ENCODE measurements at places on chromosomes 12 and 14. TPM values are rescaled to one million over a fixed set of nuclear protein-coding genes. Genes with fewer than 3 reads are reported as not detected.

DNA sequence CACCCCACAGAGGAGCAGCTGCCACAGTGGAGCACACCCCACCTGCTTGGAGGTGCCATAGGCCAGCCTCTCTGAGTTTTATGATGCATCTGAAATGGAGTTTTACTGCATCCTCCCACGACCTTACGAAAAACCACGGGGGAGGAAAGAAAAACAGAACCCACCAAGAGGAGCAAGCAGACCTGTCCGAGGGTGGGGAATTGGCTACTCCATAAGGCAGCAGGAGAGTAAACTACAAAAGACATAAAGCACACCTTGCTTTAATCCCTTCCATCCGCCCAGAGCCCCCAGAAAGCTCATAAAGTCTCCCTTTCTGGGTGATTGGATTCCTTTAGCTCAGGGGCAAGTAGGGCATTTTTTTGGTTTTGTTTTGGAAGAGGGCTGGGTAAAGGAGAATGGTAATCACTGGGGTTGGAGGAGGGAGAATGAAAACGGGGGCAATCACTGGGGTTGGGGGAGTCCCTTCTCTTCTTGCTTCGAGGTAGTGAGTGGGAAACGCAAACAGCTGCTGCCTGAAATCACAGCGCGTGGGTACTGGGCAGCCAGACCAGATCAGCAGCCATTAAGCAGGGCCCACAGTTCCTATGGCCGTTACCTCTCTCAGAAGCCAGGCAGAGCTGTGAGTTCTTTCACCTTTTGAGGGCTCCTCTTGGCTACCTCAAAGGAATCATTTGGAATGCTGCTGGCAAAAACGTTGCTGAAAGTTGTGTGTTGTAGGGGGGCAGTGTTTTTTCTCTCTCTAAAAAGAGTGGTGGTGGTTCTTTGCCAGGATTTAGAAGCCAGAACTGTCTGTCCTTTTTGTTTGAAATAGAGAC, 433.6 kb downstream of the ZFP36L1 start:
- no peak overlapping the region for H3K4me3 ChIP-seq
- H3K4me1 ChIP-seq, result peaks cover 7% of the 10 kb centered on the region
- H3K36me3 ChIP-seq, result no peaks in the 10 kb centered on the region
- no peak for DNase-seq
- no peaks in the 10 kb centered on the region for H3K27me3 ChIP-seq
- peak overlapping the region; percentile 67 for H3K27ac ChIP-seq

TSPAN11 gene
- total RNA-seq, result 8.2 TPM

- H3K4me3 ChIP-seq, result no peak within 1 kb of the TSS
- no peak within 1 kb of the TSS for H3K27ac ChIP-seq
Measured at GRCh38 chr12:51887476-51888315, at the start of gene ANKRD33. Gene ANKRD33 (plus strand): TSS chr12:51888103. CDS start chr12:51888187, 84 bp downstream.

- H3K4me1 ChIP-seq, result no peaks in the 10 kb centered on the region
- H3K27me3 ChIP-seq, result no peaks in the 10 kb centered on the region
- no peak overlapping the region for H3K4me3 ChIP-seq
- no peak for DNase-seq
Measured at GRCh38 chr12:15732341-15733061, 56.7 kb downstream of the EPS8 start.

DNA sequence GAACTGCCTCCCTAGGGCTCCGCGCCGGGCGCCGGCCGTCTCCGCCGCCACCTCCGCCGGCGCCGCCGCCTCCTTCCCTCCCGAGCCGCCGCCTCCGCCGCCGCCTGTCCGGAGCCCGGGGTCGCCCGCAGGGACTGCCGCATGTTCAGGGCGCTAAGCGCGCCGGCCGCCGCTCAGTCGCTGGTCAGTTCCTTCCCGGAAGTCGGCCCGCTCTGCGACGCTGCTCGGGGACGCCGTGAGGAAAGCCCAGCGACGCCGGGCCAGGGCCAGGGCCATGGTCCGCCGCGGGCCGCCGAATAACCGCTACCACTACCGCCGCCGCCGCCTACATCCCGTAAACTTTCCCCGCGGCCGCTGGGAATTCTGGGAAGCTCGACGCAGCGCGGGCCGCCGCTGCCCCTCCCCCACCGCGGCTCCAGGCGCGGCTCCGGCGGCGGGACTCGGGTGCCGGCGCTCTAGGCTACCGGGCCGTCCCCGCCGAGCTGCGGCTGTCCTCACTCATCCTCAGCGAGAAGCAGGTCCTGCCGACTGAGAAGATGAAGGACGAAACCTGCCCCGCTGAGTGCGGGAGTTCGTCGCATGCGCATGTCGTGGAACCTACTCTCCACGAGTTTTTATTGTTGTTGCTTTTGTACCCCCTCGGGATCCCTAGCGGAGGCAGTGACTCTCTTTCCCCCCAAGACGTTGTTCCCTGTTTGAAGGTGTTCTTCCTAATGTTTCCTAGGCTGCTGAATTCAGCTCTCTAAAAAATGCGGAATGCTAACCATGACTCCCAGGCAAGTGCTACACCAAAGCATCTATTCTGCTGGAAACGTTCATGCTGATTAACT, at the start of gene SAV1:
SAV1 (minus strand) TSS at position 311 of the 830 bp plus-strand sequence. CDS start 339 bp downstream, outside the sequence.
- H3K4me3 ChIP-seq, result peak within 1 kb of the TSS; percentile 87
- H3K36me3 ChIP-seq, result no peaks in the 10 kb centered on the region
- H3K4me1 ChIP-seq, result no peaks in the 10 kb centered on the region
- H3K27me3 ChIP-seq, result no peaks in the 10 kb centered on the region
- peak; percentile 82 for DNase-seq

IL22 gene
- not detected for total RNA-seq

DNA sequence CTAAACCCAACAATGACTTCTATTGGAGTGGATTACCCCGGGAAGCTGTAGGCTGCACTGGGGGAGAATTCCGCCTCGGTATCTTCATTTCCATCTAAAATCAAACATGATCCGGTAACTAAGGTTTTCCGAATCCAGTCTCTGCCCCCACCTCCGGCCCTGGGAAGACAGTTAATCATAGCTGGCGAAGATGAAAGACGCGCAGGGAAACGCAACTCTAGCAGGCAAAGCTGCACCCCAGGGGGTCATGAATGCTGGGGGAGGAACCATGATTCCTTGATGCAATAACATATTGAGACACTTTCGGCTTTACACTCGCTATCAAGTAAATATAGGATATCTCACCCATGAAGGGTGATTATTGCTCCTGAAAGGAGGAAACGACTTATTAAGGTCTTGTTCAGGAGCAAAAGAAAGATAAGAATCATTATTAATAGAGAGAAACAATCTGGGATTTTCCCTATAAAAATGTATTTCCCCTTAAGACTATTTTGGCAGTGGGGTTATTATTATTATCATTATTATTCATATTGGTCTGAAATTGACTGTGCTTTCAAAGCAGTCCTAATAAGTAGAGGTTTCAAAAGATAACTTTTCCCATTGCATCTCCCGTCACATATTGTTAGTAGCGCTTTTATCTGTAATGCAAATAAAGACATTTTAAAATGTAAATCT, 614.9 kb downstream of the VRK1 start:
- peaks cover 21% of the 10 kb centered on the region for H3K27me3 ChIP-seq
- H3K27ac ChIP-seq, result no peak overlapping the region
- H3K4me3 ChIP-seq, result no peak overlapping the region

FAM90A1 gene
- 0.42 TPM for total RNA-seq

GRCh38 chr12:103442822-103443221, 52.9 kb downstream of the C12orf42 start:
- no peak for DNase-seq
- H3K27me3 ChIP-seq, result no peaks in the 10 kb centered on the region
- no peak overlapping the region for H3K4me3 ChIP-seq
- no peaks in the 10 kb centered on the region for H3K4me1 ChIP-seq

CPNE6 gene
- 0.45 TPM for total RNA-seq

KRT72 gene
- total RNA-seq, result 0.25 TPM

SIX6 gene
- not detected for total RNA-seq

- H3K4me3 ChIP-seq, result no peak overlapping the region
- H3K36me3 ChIP-seq, result peaks cover 10% of the 10 kb centered on the region
- no peaks in the 10 kb centered on the region for H3K4me1 ChIP-seq
- H3K27me3 ChIP-seq, result no peaks in the 10 kb centered on the region
- DNase-seq, result no peak
Measured at GRCh38 chr12:62319058-62319457, 58.9 kb downstream of the USP15 start.

DNA sequence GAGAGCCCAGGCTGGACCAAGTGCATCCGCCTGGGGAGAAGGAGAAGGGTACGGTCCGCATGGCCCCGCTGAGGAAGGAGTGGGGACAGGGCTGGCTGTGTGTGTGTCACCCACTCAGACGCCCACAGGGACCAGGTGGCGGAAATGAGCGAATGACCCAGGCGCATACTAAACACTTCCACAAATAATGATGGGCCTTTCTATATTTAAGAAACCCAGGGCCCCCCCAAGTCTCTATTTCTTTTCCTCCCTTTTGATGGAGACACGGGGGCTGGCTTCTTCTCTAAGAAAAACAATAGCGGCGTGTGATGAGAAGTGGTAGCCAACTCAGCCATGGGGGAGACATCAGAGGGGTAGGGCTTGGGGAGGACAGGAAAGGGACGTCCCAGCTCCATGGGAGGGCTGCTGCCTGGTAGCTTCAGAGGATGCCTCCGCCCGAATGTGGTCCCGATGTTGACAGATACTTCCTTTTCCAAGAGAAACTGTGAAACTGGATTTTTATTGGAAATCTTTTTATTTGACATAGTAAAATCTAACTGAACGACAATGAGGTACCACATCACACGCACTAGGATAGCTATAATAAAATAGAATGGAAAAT, 6.3 kb upstream of the MAP1LC3B2 start:
- no peak overlapping the region for H3K4me3 ChIP-seq
- H3K27me3 ChIP-seq, result no peaks in the 10 kb centered on the region
- no peak for DNase-seq
- no peak overlapping the region for H3K27ac ChIP-seq
- H3K4me1 ChIP-seq, result no peaks in the 10 kb centered on the region
- H3K36me3 ChIP-seq, result no peaks in the 10 kb centered on the region

GRCh38 chr14:84351646-84352045, 1178.3 kb upstream of the FLRT2 start:
- H3K4me1 ChIP-seq, result no peaks in the 10 kb centered on the region
- H3K27me3 ChIP-seq, result no peaks in the 10 kb centered on the region
- no peak for DNase-seq
- H3K4me3 ChIP-seq, result no peak overlapping the region
- H3K36me3 ChIP-seq, result no peaks in the 10 kb centered on the region

GRCh38 chr14:73696466-73697400, 17.5 kb downstream of the PNMA1 start:
- H3K4me1 ChIP-seq, result no peaks in the 10 kb centered on the region
- no peak overlapping the region for H3K4me3 ChIP-seq
- DNase-seq, result no peak
- H3K27me3 ChIP-seq, result no peaks in the 10 kb centered on the region
- H3K36me3 ChIP-seq, result no peaks in the 10 kb centered on the region

GRCh38 chr12:112178796-112179195, 53.4 kb downstream of the TRAFD1 start:
- H3K4me3 ChIP-seq, result no peak overlapping the region
- H3K27me3 ChIP-seq, result no peaks in the 10 kb centered on the region
- H3K4me1 ChIP-seq, result no peaks in the 10 kb centered on the region
- H3K27ac ChIP-seq, result no peak overlapping the region
- DNase-seq, result no peak
- H3K36me3 ChIP-seq, result peaks cover 18% of the 10 kb centered on the region

DNA sequence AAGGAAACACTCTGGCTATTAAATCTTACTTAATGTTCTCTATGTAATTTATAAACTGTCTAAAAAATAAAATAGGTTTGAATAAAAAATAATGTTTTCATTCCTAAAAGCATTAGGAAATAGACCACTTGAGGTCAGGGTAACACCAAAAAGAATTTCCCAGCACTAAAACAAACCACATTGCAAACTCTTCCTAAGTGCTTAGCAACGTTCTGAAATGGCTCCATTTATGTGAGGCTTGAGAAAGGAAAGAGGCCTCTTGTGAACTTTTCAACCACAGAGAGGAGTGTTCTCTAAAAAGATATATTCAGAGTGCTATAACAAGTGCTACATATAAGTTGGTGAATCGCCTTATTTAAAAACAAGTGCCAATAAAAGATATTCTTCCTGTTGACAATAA, 42.7 kb downstream of the ALX1 start:
- DNase-seq, result no peak
- no peak overlapping the region for H3K27ac ChIP-seq
- H3K4me3 ChIP-seq, result no peak overlapping the region
- H3K4me1 ChIP-seq, result no peaks in the 10 kb centered on the region
- H3K27me3 ChIP-seq, result no peaks in the 10 kb centered on the region

DNA sequence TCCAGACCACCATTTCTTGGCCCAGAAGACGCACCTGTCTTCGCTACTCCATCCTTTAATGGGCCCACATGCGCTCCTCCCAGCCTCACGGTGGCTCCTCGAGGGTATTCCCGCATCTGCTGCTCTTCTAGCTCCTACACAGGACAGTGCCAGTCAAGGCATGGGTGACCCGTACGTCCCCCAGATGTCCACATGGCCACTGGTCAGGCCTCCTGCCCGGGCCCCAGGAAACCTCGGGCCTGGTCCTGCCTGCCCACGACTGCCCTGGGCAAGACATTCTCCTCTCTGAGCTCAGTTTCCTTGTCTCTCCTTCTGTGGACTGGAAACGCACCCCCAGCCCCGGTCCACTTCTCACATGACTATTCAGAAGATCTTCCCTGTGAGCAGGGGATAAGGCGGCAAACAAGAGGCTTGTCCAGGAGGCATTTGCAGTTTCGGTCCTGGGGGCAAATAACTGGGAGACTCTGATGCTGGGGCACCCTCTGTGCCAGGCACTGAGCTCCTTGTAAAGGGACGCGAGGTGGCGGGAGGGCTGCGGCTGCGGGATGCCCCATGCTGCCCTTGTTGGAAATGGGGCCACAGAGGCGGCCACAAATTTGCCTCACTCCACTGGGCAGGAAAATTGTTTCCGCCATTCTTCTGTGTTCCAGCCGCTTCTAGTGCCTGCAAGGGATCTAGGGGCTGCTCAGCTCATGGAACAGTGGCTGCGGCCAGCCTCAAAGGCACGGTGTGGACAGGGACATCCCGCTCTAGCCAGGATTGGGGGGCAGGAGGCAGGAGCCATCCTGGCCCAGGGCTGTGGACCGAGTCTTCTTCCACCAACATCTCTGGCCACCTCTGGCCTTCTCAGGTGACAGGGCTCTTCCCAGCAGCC, 6.8 kb upstream of the BEGAIN start:
- H3K36me3 ChIP-seq, result no peaks in the 10 kb centered on the region
- H3K27me3 ChIP-seq, result peaks cover 3% of the 10 kb centered on the region
- H3K4me1 ChIP-seq, result no peaks in the 10 kb centered on the region
- H3K27ac ChIP-seq, result no peak overlapping the region
- DNase-seq, result no peak
- no peak overlapping the region for H3K4me3 ChIP-seq

- H3K27me3 ChIP-seq, result no peaks in the 10 kb centered on the region
- H3K27ac ChIP-seq, result no peak overlapping the region
- no peak overlapping the region for H3K4me3 ChIP-seq
- no peaks in the 10 kb centered on the region for H3K4me1 ChIP-seq
- no peaks in the 10 kb centered on the region for H3K36me3 ChIP-seq
Measured at GRCh38 chr12:76374386-76375020, 26.3 kb upstream of the BBS10 start.

DNA sequence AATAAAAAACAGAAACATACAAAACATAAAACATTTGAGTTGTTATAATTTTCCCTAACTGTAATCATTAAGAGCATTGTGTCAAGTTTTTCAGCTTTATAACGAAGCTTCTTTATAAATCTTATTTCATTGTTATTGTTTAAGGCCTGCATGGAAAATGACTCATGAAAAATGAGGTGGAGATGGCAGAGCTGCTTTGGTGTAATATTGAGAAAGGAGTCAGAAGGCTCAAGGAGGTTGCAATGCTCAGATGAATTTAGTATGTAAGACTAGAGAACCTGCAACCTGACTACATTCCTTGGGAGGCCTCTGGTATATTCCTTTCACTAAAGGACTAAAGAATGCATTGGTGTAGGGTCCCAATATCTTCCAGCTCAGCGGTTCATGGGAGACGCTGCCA, 61.5 kb downstream of the TMEM30B start:
- H3K27ac ChIP-seq, result no peak overlapping the region
- no peak for DNase-seq
- no peaks in the 10 kb centered on the region for H3K4me1 ChIP-seq
- H3K4me3 ChIP-seq, result no peak overlapping the region
- no peaks in the 10 kb centered on the region for H3K36me3 ChIP-seq

TEX52 gene
- total RNA-seq, result not detected

RPS29 gene
- total RNA-seq, result 1,478 TPM
